Fibroblast of skin of right quadriceps (primary cell): ENCODE measurements at places on chromosomes 4 and X.

GRCh38 chr4:83192634-83193033, 78.1 kb upstream of the PLAC8 start:
- DNase-seq = no peak

DNA sequence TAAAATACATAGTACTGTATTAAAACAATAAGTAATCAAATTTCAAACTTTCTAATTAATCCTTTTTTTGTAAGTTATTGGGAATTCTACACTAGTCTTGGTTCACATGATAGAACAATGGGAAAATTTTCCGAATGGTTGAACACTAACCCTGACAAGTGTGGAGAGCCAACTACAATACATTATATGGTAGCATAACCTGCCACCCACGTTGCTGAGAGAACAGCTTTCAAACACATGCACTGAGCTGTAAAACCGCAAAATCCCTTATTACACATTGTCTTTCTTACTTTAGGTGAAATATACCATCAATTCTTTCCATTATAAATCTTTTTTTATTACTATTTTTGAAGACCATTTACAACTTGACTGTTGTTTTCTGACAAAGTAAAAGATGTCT, 54.7 kb downstream of the ANAPC10 start:
- DNase-seq = peak; percentile 53

- DNase-seq = no peak
These were observed 225.2 kb upstream of the LEF1 start for GRCh38 chr4:108393890-108394472.

GRCh38 chr4:182560358-182560757, 317.2 kb downstream of the TENM3 start:
- DNase-seq = peak; percentile 42

DNA sequence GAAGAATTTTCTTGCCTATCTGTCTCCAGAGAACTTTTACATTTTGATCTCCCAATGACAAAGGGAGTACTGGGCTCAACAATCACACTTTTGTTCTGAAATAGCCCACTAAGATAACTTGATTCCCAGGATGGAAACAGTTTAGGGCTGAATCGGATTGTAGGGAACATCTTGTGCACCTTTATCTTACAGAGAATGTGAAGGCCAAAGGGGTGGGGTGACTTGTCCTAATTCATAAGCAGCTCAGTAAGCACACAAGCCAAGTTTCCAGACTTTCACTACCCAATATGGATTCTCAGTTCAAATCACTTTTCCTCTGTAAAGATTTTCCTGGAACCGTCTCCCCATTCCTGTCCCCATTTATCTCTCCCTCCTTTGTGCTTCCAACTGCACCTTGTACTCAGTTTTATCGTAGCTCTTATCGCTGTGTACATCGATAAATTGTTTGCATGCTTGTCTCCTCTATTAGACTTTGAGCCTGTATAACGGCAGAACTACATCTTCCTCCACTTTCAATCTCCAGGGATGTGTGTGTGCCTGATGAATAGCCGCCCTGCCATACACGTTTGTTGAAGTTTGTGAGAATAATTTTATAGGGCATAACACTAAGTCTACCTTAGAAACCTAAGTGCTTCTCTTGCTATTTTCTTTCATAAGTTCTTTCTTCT, 77.4 kb downstream of the MBNL3 start:
- no peak for DNase-seq

DNA sequence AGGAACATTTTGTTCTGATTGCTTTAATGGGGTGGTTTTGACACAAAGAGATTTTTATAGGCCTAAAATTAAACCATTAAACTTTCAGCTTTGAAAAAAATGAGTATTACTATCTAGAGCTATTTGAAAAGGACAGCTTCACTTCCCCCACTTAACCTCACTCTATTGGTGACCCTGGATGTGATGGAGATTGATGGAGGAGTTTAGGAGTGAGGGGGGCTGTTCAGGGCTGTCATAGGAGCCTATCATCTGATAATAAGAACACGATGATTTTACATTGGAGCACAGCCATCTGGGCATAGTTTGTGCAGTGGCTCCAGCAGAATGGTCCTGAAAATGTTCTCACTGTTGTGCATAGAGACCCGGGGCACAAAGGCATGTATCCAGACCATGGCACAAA, 71.1 kb upstream of the EFNB1 start:
- no peak for DNase-seq

DNA sequence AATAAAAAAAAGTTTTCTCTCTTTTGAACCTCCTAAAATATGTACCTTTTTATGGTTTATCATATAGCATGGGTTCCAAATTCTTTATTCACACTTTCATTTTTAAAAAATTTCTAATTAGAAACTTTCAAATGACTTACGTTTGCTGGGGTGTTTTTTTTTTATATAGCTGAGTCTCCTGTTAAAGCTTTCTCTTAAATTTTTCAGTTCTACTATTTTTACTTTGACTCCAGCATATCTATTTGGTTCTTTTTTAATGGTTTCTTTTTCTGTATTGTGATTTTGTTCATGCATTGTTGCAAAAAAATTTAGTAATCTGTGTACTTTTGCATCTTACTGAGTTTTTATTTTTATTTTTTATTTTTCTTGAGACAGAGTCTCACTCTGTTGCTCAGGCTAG, 22.3 kb downstream of the ZNF718 start:
- DNase-seq = no peak

DNA sequence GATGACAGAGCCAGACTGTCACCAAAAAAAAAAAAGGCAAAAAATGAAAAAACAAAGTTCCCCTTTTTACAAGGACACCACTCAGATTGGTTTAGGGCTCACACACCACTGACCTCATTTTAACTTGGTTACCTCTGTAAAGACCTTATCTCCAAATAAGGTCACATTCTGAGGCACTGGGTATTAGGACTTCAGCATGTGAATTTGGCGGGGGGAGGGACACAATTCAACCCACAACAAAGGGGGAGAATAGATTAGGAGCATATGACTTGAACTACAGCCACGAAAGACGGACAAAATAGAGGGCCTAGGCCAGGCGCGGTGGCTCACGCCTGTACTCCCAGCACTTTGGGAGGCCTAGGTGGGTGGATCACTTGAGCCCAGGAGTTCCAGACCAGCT, 31.0 kb upstream of the ARAF start:
- DNase-seq = no peak

DNA sequence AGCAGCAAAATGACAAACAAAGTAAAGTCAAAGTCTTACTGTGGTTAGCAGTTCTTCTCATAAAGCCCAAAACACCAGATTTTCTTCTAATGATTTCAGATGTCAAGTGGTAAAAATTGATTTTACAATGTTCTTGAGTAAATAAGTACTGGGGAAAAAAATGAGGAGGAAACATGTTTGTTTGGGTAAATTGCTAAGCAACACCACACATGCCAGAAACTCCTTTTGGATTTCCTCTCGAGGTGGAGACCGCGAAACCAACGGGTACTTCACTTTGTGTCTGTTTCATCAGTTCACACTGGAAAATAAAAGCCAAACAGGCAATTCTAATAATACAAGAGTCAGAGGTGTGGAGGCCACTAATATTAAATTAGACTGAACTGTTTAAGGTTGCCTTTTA, 4.6 kb upstream of the PKD2 start:
- DNase-seq = peak; percentile 40

DNA sequence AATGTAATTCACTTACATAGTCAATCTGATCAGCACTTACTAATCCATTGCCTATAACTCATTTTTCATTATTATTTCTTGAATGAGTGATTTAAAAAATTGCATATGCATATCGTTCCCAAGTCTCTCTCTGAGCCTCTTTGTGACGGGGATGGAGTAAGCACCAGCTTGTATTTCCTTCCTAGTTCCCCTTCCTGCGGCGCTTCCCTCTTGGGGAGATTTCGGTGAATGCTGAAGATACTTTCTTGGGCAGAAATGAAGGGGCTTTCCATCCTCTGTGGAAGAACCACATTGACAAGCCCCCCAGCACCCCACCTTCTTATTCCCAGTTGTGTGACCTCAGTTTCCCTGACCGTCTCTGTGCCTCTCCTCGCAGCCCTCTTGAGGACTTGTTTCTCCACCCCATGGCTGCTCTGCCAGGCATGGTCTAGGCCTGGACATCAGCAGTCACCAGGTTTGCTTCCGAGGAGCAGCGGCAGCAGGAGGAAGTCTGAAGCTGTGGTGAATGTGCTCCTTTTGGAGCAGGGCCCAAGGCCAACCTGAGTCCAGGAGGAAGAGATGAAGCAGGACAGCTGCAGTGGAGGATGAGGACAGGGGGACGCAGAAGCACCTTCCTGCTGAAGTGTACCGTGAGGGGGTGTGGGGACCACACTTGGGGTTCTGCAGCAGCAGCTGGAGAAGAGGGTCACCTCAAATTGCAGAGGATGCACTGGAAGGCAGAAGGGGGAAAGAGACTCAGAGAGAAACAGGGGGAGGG, 124.9 kb downstream of the IRF2 start:
- no peak for DNase-seq

DNA sequence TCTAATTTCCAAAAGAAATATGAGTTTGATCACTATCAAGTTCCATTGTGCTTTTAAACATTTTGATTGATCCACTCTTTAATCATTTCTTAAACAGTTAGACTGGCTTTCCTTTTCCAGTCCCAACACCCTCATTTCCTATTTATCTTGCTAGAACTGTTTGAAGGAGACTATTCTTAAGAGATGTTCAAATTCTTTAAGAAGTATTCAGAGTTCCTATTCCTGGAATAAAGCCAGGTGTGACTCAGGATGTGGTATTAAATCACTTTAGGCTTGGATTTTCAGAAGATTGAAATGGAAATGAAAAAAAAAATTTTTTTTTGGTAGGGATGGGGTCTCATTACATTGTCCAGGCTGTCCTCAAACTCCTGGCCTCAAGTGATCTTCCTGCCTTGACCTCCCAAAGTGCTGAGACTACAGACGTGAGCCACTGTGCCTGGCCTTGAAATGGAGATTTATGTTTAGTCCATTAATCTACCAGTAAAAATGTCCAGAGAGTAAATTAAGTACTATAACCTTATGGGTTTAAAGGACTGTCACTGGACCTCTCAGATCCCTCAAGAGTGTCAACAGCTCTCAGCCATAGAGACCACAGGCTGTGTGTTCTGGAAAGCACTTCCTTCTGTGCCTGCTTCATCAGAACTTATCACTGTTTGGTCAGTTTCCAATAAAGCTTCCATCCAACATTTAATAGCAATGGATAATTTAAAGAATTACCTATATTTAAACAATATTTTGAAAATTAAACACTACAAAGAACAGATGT, 90.7 kb downstream of the CDS1 start:
- DNase-seq = peak; percentile 93

DNA sequence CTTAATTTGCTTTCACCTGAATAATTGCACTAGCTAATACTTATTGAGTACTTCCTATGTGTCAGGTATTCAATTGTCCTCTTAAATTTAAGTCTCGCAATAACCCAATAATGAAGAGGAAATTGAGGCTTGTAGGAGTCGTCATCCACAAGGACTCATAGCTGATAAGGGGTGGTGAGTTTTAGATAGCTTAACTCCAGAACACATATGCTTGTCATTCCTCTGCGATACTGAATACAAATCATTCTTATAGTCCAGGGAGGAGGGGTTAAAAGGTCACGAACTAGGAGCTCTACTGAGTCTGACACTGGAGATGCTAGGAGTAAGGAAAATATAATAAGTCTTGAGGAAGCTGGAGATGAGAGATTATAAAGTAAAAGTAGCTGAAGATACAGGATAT, 1.4 kb upstream of the PACRGL start:
- no peak for DNase-seq

- DNase-seq = no peak
These were observed 500.1 kb downstream of the PCDH19 start for GRCh38 chrX:99909946-99910345.

- DNase-seq = no peak
These were observed 114.4 kb downstream of the PSAPL1 start for GRCh38 chr4:7320206-7320797.

DNA sequence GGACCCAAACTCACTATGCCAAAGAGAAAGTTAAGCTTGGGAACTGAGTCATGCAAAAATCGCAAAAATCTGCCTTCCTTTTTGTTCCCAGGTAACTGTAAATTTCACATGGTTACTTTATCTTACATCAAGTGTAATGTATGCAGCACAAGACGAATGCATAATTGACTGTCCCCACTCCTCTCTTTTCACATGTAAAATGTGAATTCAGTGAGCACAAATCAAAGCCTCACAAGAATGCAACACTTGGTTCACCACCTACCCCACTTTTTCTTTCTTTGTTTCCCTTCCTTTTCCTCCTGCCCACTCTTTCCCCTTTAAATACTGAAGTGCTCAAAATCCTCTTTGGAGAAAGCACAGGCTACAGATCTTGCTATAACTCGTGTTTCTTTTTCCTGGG, 53.2 kb downstream of the MAGED4B start:
- DNase-seq = no peak

DNA sequence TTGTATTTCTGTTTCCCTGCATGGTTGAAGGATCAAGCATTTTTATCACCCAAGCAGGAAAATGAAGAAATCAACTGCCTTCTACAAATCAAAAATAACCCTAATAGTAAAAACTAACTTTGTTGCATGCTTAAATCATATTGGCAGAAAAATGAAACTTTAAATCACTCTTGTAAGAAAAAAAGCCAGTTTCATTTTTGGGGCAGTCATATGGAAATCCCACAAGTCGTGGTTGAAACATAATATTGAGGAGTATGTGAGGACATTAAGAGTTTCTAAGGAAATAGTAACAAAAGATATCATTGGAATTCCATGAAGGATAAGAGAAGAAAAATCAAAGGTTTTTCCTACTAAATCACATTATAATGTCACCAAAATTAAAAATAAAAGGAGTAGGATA, 8.4 kb downstream of the TEC start:
- peak; percentile 11 for DNase-seq

DNA sequence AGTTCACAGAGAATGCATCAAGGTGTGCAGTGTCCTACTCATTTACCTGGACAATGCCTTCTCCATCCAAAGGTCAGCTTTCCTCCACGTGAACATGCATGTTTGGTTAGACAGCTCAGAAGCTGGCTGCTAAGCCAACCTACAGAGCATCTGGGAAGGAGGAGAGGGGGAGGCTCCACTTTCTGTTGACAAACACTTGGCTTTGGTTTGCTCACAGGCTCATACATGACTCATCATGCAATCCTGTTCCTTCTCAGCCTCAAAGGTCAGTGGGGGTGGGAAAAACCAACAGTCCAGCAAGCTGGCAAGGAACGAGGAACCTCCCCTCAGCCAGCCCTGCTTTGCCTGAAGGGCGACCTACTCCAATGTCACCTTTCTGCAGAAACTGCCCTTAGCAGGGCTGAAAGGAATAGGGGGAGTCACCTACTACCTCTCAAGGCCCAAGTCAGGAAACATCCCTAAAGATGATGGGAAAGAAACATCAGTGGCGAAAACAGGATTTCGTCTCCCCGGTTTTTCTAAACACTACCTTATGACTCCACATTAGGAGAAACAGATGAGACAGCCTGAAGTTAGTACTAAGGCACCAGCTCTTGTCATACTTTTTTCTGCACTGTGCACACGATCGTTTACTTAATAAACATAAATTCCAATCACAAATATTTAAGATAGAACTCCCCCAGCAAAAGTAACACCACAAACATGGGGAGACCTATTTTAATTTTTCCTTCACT, 37.9 kb downstream of the RELL1 start:
- DNase-seq = peak; percentile 77

- no peak for DNase-seq
These were observed 45.3 kb downstream of the TBCK start for GRCh38 chr4:106270736-106271135.

- DNase-seq = no peak
These were observed 113.2 kb upstream of the IGSF1 start for GRCh38 chrX:131402124-131402811.

- no peak for DNase-seq
These were observed 3.9 kb upstream of the CXCL13 start for GRCh38 chr4:77601614-77602187.

- no peak for DNase-seq
These were observed 50.4 kb upstream of the SCRG1 start for GRCh38 chr4:173449380-173449717.

GRCh38 chr4:67282749-67283148, 262.6 kb downstream of the CENPC start:
- no peak for DNase-seq
